Left cardiac atrium (tissue), 4 donors: ENCODE measurements at places on chromosomes 11 and 22. TPM values are rescaled to one million over a fixed set of nuclear protein-coding genes. Genes with fewer than 3 reads are reported as not detected.

- DNase-seq = no peak
Observed at GRCh38 chr11:110262072-110262403, 34.4 kb downstream of the RDX start.

GRCh38 chr22:49213731-49214352 is 613.8 kb downstream of the BRD1 start:
- DNase-seq = no peak

- DNase-seq = no peak
Observed at GRCh38 chr11:102279641-102280170, 37.6 kb upstream of the BIRC3 start.

- DNase-seq = peak; percentile 26
Observed at GRCh38 chr11:7486781-7487140, 1.5 kb downstream of the OLFML1 start.

DNA sequence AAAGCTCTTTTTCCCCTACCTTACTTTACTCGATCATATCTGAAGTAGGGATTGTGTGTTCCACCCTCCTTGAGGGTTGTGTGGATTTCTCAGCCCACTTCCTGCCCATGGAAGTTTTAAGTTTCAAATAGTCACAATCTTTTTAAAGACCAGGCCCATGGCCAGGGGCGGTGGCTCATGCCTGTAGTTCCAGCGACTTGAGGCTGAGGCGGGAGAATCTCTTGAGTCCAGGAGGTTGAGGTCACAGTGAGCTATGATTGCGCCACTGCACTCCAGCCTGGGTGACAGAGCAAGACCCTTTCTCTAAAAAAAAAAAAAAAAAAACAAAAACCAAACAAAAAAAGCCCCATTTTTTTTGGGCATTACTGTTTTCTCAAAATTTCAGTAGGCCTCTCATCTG is 36.3 kb upstream of the LRRC10B start:
- DNase-seq = peak; percentile 82

- no peak for DNase-seq
Observed at GRCh38 chr11:127057126-127057525, 56.6 kb upstream of the KIRREL3 start.

DNA sequence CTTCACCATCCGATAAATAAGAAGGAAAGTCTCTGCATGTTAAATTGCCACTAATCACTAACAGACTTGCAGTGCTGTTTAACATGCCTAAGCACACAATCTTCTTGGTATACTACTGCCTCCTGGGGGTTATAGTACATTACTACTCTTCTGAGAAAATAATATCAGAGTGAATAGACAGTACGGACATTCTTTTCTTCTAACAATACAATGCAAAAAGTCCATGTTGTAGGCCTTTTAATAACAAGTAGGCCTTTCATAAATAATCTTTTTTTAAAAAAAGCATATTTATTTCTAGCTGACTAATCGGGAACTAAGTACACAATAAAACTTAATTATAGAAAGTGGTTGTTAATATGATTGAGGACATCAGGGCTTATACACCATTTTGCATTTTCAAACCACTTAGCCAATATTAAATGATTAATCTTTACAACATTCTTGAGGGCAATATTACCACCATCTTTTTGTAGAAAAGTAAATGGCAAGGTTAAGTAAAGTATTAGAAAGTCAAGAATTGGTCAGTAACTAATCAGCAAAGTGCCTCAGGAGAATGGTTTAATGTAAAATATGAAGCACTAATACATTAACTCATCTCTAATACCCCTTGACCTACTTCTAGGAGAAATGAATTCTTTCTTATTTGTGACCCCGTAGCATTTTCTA is 84.7 kb downstream of the TTC28 start:
- DNase-seq = no peak

DNA sequence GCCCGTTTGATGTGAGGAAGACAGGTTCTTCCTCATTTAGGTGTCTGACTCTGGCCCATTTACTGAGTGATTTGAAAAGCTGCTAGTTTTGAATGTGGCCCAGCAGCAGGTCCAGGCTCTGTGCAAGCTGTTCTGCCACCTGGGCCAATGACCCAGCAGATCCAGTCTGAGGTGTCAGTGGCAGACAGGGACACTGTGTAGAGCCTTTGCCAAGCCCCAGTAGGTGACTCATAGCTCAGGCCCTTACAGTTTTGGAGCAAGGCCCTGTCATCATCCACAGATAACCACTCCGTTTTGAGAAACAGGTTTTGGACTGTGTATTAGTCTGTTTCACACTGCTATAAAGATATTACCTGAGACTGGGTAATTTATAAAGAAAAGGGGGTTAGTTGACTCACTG is 23.9 kb downstream of the TSPAN32 start:
- peak; percentile 60 for DNase-seq

DNA sequence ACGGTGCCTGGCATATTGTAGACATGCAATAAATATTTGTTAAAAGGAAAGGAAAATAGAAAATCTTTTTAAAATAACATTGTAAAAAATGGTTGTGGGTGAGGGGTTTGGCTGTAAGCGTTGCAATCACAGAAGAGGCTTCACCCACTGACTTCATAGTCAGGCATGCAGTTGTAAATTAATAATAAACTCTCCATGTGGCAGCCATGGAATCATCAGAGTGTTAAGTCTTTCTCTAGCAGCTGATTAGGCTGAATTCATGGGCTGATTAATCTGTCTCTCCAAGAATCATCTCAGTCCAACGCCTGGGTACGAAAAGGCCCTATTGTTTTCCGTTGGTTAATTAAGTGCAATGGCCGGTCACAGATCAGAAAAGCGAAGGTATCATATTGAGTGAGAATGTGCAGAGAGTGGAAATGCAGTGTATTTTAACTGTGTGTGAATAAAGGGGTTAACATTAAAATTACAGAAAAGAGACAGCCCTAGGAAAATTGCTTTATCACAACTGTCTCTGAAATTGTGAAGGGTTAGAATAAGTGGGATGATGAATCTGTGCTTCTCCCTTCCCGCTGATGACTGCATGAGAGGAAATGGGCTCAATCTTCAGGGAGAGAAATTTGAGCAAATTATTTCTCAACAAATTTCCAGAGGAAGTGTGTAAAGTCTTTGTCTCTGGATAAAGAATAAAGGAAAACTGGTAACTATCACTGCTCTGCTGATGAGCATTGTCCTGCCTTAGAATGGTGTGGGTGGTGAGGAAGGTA is 269.0 kb downstream of the FAM76B start:
- DNase-seq = no peak

GRCh38 chr22:33038131-33038772 is 19.9 kb downstream of the SYN3 start:
- DNase-seq = peak; percentile 25

The ALKBH3 gene
- total RNA-seq = 20.1 TPM

The SERGEF gene
- 28.2 TPM for total RNA-seq

GRCh38 chr22:30422481-30423300 is 2.9 kb upstream of the MTFP1 start:
- peak; percentile 81 for DNase-seq

GRCh38 chr11:603154-603553 is 12.6 kb downstream of the IRF7 start:
- no peak for DNase-seq

DNA sequence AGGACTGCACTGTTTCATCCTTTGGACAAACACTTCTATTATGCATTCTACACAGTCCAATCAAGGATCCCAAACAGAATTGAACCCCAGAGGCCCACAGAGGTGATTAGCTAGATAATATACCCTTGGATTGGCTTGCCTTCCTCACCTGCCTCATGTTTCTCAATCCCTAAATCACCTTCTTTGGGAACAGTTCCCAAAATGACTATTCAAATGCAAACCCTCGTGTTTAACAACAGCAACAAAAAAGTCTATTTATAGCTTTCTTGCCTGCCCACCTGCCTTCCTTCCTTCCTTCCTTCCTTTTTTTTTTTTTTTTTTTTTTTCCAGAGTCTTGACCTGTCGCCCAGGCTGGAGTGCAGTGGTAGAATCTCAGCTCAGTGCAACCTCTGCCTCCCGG is 180.0 kb downstream of the CNTN5 start:
- DNase-seq = no peak

GRCh38 chr11:105100981-105101630 is 38.5 kb downstream of the CARD18 start:
- no peak for DNase-seq

DNA sequence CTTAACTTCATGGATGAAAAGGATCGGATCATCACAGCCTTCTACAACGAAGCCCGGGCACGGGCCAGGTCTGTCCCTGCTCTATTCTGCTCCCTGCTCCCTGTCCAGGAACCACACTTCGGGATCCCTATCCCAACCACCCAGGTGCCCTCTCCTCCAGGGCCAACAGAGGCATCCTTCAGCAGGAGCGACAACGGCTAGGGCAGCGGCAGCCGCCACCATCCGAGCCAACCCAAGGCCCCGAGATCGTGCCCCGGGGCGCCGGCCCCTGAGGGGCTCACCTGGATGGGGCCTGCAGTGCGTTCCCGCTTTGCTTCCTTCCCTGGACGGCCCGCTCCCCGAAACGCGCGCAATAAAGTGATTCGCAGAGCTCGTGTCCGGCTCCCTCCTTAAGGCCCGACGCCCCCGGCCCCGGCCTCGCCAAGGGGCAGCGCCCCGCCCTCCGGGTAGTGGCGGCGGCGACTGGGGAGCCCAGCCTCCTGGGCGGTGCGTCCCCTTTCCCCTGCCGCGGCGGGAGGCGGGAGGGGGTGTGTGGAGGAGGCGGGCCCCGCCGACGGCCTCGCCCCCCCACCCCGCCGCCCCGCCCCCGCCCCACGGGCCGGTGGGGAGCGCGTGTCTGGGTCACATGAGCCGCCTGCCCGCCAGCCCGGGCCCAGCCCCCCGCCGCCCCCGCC is at the start of gene VEGFB:
TSS of gene VEGFB (plus strand) at position 672 of the 674 bp plus-strand sequence. CDS start 250 bp downstream, outside the sequence.
- DNase-seq = peak; percentile 84

DNA sequence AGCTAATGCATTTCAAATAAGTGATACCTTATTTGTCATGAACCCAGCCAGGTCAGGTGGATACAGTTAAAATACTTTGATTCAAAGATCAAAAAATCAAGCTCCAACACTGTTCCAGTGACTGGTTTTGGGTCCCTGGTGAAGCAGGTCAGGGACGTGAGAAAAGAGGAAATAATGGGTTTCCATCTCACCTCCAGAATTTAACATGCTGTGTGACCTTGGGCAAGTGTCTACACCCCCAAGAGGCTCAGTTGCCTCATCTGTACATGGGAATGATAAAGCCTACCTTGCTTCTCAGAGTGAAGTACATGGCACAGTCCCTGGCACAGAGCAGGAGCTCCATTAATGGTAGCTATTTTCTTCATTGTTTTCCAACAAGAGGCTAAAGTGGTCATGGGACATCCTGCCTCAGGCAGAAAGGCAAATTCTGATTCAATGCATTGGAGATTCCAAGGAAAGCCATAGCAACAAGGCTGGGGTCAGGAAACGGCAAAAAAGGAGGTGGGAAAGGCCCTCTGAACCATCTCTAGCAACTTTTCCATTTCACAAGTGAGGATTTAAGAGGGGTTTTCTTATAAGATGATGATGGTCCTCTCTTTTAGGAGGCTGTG is 108.5 kb downstream of the CSNK2A3 start:
- DNase-seq = no peak

DNA sequence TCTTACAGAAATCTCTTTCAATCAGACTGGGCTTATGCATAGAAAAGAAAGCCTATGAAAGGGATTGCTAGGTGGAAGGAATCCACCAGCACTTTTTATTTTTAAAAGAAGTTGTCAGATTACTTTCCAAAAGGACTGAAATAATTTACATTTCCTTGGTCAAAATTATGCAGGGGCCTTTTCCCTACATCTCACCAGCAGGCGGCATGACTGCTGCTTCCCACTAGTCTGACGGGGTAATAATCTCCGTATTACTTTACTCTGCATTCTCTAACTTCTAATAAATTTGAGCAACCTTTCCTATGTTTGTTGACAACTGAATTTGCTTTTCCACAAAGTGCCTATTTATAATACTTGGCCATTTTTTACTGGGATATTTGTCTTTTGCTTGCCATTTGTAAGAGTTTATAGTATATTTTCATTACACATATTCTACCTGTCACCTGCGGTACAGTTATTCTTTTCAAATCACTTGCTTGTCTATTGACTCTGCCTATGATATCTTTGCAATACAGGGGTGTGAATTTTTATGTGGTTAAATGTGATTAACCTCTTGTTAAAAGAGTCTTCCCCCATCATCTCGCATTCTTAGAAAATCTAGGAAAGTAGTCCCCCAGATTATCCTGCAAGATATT is 51.9 kb upstream of the USP47 start:
- no peak for DNase-seq

The TESMIN gene
- 0.29 TPM for total RNA-seq

The RASGRP2 gene
- 25.3 TPM for total RNA-seq

DNA sequence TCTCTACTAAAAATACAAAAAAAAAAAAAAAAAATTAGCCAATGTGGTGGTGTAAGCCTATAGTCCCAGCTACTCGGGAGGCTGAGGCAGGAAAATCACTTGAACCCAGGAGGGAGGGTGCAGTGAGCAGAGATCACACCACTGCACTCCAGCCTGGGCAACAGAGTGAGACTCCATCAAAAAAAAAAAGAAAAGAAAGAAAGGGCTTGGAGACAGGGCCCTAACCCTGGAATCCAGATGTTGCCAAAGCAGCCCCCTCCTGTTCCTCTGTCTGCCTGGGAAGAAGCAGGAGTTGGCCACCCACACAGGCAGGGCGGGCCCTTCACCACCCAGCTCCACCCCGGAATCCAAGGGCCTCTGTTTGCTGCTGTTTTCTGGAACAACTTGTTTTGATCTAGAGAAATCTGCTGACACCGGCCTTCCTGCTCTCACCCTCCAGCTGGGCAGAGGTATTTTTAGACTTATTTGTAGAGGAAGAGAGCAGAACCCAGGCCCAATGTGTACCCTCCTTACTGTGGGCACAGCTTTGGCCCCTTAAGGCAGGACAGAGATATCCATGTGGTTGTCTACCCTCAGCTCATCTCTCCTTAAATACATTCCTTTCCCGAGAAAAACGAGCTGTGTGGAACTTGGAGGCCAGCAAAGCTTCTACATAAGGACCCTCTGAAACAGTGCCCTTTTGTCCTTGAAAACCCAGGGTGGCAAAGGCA is 2.7 kb upstream of the NEAT1 start:
- DNase-seq = peak; percentile 93
